ENCODE measurements at places on chromosomes 6 and 20.
A peak's percentile ranks its signal among the peaks of the same experiment; 100 is the strongest.

- H3K4me1 ChIP-seq: peaks cover 24% of the 10 kb centered on the region
- H3K27me3 ChIP-seq: no peaks in the 10 kb centered on the region
- H3K27ac ChIP-seq: peak overlapping the region; percentile 35
- DNase-seq: no peak
- peaks cover 30% of the 10 kb centered on the region for H3K36me3 ChIP-seq
- H3K4me3 ChIP-seq: no peak overlapping the region
These were observed 262.4 kb downstream of the SOX4 start for GRCh38 chr6:21855811-21856455.

DNA sequence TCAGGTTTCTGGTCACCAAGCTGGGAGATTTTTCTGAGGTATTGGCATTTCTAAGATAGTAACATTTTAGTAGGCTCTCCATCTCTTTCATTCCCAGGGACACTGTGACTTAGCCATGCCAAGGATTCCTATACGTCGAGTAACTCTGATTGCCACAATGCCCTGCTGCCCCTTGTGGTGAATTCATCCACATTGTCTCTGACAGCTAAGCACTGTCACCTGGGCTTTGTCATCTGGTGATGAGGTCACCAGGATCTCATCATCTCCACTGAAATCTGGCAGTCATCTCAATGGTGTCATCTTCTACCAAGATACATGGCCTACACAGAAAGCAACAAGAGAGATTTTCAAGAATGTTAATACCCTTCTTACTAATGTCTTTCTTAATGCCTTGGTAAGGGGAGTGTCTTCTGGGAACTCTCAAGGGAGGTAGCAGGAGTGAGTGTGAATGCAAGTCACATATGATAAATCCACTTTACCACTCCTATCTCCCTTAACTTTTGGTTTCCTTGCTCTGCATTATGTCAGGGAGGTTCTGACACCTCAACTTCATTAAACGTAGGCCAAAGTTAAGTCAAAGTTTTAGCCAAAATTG lies 246.7 kb downstream of the CD109 start:
- H3K4me3 ChIP-seq: no peak overlapping the region
- no peak overlapping the region for H3K27ac ChIP-seq
- DNase-seq: no peak
- no peaks in the 10 kb centered on the region for H3K27me3 ChIP-seq
- H3K36me3 ChIP-seq: no peaks in the 10 kb centered on the region

DNA sequence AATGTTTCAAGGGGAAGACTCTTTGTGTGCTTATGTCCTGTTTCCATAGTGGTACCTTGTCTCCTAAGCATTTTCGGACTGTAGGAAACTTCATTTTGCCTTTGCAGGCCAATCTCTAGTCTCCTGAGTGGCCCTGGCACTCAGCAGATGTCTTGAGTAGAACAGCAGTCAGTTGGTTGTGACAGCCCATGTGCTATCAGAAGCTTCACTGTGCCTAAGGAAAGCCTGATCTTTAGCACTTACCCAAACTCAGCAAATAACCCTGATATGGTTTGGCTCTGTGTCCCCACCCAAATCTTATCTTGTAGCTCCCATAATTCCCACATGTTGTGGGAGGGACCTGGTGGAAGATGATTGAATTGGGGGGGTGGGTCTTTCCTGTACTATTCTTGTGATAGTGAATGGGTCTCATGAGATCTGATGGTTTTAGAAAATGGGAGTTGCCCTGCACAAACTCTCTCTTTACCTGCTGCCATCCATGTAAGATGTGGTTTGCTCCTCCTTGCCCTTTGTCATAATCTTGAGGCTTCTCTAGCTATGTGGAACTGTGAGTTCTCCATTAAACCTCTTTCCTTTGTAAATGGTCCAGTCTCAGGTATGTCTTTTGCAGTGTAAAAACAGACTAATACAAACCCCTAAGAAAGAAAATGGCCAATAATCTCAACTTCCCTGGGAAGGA lies 15.9 kb upstream of the SRPK1 start:
- no peak overlapping the region for H3K4me3 ChIP-seq
- DNase-seq: no peak
- H3K27ac ChIP-seq: no peak overlapping the region
- H3K27me3 ChIP-seq: no peaks in the 10 kb centered on the region
- no peaks in the 10 kb centered on the region for H3K36me3 ChIP-seq

DNA sequence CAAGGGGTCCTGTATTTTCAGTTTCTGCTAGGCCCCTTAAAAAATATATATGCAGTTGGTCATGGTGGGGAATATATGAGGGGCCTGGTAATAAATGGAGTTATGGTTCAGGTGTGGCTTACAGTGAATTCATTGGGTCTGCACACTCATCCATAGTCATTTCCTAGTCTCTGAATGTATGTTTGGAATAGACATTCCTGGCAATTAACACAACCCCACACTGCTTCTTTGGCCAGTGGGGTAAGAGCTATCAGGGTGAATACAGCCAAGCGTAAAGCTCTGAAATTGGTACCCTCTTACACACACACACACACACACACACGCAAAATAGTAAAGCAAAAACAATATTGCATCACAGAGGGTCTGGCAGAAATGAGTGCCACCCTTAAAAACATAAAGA lies 56.5 kb downstream of the QRSL1 start:
- no peak overlapping the region for H3K4me3 ChIP-seq
- no peaks in the 10 kb centered on the region for H3K36me3 ChIP-seq
- H3K27ac ChIP-seq: no peak overlapping the region
- H3K27me3 ChIP-seq: no peaks in the 10 kb centered on the region

DNA sequence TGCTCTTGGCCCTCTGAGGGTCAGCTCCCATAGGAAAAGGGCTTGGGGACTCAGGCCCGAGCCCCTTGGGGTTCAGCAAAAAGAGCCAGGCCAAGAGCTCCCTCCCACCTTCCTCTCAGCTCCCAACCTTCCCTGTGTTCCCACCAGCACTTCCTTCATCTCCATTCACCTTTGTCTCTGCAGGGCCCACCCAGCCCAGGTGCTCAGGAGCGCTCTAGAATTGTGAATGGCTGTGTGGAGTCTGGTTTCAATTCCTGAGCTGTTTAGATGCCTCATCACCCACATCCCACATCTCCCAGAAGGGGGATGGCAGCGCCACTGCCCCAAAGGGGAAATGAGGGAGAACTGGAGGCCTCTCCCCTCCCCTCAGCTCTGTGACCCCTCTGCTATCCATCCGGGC lies 7.7 kb downstream of the GRM4 start:
- no peak overlapping the region for H3K27ac ChIP-seq
- H3K4me3 ChIP-seq: no peak overlapping the region
- no peak for DNase-seq
- H3K27me3 ChIP-seq: peaks cover 88% of the 10 kb centered on the region
- peaks cover 9% of the 10 kb centered on the region for H3K4me1 ChIP-seq
- no peaks in the 10 kb centered on the region for H3K36me3 ChIP-seq

- no peak for DNase-seq
- H3K27ac ChIP-seq: no peak overlapping the region
- no peaks in the 10 kb centered on the region for H3K36me3 ChIP-seq
- peaks cover 47% of the 10 kb centered on the region for H3K4me1 ChIP-seq
- no peaks in the 10 kb centered on the region for H3K27me3 ChIP-seq
- no peak overlapping the region for H3K4me3 ChIP-seq
These were observed 17.1 kb downstream of the OR2B2 start for GRCh38 chr6:27894839-27895762.

DNA sequence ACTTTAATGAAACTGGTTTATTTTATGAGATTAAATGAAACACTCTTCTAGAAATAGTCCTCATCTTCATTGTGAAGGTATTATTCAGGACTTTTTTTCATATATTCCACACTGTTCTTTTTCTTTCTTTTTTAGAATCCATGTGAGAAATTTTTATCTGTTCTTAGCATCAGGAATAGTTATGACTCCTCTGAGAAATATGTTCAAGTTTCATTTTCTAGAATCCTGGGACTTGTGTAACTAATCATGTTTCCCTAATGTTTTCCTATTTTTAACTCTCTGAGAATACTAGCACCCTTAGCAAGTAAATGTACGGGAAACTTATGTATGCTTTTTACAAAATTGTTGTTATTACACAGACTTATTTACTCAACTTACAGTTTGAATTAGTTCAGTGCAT lies 407.8 kb downstream of the CBLN4 start:
- H3K27me3 ChIP-seq: peaks cover 15% of the 10 kb centered on the region
- DNase-seq: no peak
- H3K4me3 ChIP-seq: no peak overlapping the region
- no peaks in the 10 kb centered on the region for H3K4me1 ChIP-seq

DNA sequence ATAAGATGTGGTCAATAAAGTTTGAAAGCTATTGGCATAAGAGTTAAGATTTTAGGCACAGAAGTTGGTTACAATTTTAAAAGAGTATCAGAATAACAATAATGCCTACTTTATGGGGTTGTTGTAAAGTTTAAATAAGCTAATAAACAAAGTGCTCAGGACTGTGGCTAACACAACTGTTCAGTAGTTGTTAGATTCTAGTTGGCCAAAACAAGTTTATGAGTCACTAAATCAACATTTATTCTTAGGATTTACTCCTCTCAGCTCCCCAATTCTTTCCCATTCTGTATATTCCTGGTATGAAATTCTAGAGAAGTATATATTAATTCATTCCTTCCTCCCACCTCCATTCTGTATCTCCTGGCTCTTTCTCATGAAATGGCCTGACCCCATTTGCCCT lies 14.5 kb downstream of the RMND1 start:
- no peak overlapping the region for H3K27ac ChIP-seq
- H3K27me3 ChIP-seq: no peaks in the 10 kb centered on the region
- no peak overlapping the region for H3K4me3 ChIP-seq
- peaks cover 5% of the 10 kb centered on the region for H3K4me1 ChIP-seq
- DNase-seq: no peak

- no peak overlapping the region for H3K27ac ChIP-seq
- no peaks in the 10 kb centered on the region for H3K36me3 ChIP-seq
- DNase-seq: no peak
- H3K4me1 ChIP-seq: peaks cover 11% of the 10 kb centered on the region
- no peak overlapping the region for H3K4me3 ChIP-seq
These were observed 2.4 kb upstream of the FOXA2 start for GRCh38 chr20:22586645-22587310.

DNA sequence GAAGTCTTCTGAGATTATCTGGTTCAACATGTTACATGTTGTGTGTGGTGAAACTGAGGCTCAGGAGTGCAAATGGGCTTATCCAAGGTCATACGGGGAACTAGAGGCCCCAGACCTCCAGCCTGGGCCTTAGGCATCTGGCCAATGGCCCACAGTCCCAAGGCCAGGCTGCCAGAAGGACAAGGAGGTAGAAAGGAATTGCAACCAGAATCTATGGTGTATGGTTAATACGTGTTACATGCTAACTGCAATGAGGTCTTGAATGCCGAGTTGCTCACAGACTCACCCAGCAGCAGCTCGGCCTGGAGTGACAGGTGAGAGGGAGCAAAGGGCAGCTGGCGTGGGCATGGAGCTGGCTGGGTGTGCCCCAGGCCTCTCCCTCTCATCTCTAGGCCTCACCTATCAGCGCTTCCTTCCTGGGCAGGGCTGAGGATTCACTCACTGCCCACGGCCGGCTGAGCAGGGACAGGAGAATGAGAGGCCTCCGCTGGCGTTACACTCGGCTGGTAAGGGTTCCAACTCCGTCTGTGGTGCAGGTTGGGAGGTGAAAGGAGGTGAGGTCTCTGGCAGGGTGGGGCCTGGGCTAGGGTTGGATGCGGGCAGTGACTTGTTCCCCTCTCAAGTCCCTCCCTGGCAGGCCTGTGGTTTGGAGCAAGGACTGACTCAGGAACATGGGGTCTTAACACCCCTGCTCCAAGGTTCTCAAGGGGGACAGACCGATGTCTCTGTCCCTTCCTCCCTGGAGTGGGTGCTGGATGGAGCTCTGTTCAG lies at the start of gene TLDC2:
TSS of gene TLDC2 (plus strand) at position 437 of the 771 bp plus-strand sequence. CDS start at position 474, 37 bp downstream.
- no peak for DNase-seq
- H3K36me3 ChIP-seq: no peaks in the 10 kb centered on the region
- no peak within 1 kb of the TSS for H3K27ac ChIP-seq
- H3K4me1 ChIP-seq: peaks cover 2% of the 10 kb centered on the region
- no peak within 1 kb of the TSS for H3K4me3 ChIP-seq
- no peaks in the 10 kb centered on the region for H3K27me3 ChIP-seq

DNA sequence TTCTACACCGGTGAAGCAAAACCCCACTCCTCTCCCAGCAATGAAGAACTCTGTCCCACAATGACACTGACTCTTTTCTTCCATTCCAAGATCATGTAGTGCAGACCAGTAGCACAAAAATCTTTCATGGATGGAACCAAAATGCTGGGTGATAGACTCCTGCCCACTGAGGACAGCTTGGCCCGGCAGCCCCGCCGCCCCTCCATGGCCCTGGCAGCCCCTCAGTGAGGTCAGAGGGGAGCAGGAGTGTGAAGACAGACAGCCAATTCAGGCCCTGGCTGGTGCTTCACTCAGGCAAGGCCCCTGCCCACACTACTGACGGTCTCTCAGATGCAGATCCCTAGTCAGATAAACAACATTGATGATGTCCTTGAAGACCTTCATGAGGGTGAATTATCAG lies 131.9 kb upstream of the SYNDIG1 start:
- no peaks in the 10 kb centered on the region for H3K4me1 ChIP-seq
- no peak overlapping the region for H3K4me3 ChIP-seq
- peaks cover 13% of the 10 kb centered on the region for H3K27me3 ChIP-seq
- H3K36me3 ChIP-seq: no peaks in the 10 kb centered on the region
- DNase-seq: no peak
- no peak overlapping the region for H3K27ac ChIP-seq

DNA sequence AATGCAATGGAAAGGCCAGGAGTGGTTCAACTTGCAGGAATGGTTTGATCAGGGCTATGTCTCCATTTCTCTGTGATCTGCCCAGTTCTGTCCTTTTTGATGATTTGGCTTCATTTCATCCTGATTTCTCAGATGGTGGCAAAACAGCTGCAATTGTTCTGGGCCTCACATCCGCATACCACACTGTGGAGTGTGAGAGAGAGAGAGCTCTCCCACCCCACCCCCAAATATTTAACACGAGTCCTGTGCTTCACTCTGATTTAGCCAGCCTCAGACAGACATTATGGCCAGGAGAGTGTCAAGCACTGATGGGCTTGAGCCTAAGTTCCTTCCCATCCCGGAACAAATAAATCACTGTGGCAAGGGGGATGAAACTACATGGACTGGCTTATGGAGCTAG lies 284.6 kb downstream of the CDC5L start:
- no peaks in the 10 kb centered on the region for H3K36me3 ChIP-seq
- no peak for DNase-seq
- H3K4me1 ChIP-seq: peaks cover 18% of the 10 kb centered on the region
- H3K4me3 ChIP-seq: no peak overlapping the region

DNA sequence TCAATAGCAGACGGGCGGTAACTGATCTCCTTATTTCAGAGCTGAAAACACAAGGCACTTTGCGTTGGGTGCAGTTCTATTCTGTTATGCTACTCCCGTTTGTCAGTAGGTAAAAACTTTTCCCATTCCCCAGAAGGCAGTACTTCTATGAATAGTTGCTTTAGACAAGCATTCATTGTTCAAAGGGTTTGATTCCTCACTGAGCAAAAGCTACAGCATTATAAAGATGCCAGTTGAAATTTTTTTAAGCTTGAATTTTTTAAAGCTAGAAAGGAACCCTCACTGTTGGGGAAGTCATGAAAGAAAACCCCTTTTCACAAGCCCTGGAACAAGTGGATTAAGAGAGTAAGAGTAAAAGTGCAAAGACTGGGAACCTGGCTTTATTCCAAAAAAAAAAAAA lies 42.3 kb downstream of the FUT9 start:
- H3K36me3 ChIP-seq: no peaks in the 10 kb centered on the region
- no peaks in the 10 kb centered on the region for H3K27me3 ChIP-seq
- no peak overlapping the region for H3K4me3 ChIP-seq
- H3K4me1 ChIP-seq: peaks cover 10% of the 10 kb centered on the region
- H3K27ac ChIP-seq: no peak overlapping the region

GRCh38 chr6:40744835-40745234 lies 157.7 kb upstream of the LRFN2 start:
- H3K27ac ChIP-seq: no peak overlapping the region
- DNase-seq: no peak
- no peaks in the 10 kb centered on the region for H3K36me3 ChIP-seq
- H3K4me3 ChIP-seq: no peak overlapping the region
